ENCODE measurements at places on chromosomes 6 and 20.

- DNase-seq = no peak
Measured at GRCh38 chr20:24981790-24982189, 10.8 kb downstream of the APMAP start.

GRCh38 chr6:168495636-168496035, 54.7 kb downstream of the SMOC2 start:
- DNase-seq = no peak

GRCh38 chr6:87342829-87343228, 1.8 kb upstream of the C6orf163 start:
- DNase-seq = no peak

DNA sequence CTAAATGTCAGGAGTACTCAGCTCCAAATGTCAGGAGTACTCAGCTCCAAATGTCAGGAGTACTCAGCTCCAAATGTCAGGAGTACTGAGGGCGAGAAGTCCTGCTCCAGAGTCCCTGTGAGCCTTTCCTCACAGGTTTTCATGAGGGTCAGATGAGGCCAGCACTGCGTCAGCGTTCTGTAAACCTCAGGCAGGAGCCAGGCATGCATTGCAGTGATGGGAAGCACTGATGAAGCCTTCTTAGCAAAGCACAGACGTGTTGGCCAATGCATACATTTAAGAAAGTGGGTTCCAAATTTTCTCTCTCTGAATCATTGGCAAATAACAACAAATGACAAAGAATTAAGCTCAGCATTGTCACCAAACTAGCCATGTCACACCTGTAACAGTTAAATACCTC, 254.9 kb downstream of the ZNF217 start:
- DNase-seq = no peak

DNA sequence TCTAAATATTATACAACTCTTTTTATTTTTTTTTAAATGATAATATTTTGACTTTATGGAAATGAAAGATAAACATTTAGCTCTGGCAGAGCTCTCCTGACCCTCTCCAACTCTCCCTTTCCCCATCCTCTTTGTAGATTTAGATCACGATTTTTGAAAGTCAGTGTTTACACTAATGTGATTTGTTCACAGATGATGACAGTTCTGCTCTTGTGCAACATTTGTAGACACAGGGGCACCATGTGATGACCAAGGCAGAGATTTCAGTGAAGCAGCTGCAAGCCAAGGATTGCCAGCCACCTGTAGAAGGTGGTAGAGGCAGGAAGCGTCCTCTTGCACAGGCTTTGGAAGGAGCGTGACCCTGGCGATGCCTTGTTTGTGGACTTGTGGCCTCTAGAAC, 483.2 kb downstream of the QKI start:
- DNase-seq = no peak

DNA sequence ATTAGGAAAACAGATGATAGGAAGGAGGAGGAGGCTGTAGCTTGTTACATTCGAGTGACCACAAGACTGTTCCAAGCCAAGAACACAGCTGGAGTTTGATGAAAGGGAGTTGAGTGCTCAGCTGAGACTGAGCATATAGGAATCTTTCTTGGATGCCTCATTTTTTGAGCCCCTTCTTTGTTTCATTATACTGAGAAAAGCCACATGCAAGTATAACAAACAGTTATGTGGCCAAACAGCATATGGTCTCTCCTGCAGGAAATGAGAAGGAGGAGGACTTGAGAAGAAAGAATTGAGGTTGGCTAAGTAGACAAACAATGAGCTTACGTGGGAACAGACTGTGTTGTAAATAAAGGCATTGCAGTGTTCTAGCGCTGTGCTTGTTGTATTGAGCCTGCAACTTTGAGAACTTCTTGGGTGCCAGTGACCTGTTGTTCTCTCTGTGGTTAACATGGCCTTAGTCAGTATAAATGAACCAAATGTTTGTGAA, 78.3 kb downstream of the AKAP7 start:
- no peak for DNase-seq

GRCh38 chr20:32570401-32571190, 14.5 kb downstream of the NOL4L start:
- DNase-seq = no peak
